ENCODE measurements at places on chromosomes 13 and 19.

DNA sequence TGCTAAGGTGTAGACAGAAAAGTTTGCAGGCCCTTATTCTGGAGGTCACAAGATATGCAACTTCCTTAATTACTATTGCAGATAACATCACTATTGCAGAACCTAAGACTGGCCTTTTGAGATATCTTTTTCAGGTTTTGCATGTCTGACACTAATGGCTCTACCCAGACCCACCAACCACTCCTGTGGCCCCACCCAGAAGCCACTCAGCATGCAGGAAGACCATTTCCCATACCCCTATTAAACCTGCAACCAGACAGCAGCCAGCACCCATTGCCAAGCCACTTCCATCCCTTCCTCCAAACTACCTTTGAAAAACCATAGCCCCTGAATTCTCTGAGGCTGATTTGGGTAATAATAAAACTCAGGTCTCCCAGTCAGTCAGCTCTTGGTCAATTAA lies 297.6 kb downstream of the SLITRK6 start:
- DNase-seq, result no peak

DNA sequence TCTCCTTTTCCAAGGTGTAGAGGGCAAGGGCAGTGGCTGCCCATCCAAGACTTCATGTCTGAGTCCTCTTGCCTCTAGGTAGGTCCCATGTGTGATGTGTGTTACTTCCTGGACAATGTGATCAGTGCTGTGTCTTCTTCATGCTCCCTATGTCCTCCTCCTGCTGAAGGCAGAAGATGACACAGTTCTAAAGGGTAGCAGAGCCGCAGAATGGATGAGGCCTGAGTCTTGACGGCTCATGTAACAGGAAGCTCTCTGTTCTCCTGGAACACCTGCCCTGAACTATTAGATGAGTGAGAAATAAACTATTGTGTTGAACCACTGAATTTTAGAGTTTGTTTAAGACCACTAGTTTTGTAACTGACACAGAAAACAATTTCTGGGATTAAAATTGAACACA lies 165.9 kb downstream of the NDFIP2 start:
- no peak for DNase-seq

DNA sequence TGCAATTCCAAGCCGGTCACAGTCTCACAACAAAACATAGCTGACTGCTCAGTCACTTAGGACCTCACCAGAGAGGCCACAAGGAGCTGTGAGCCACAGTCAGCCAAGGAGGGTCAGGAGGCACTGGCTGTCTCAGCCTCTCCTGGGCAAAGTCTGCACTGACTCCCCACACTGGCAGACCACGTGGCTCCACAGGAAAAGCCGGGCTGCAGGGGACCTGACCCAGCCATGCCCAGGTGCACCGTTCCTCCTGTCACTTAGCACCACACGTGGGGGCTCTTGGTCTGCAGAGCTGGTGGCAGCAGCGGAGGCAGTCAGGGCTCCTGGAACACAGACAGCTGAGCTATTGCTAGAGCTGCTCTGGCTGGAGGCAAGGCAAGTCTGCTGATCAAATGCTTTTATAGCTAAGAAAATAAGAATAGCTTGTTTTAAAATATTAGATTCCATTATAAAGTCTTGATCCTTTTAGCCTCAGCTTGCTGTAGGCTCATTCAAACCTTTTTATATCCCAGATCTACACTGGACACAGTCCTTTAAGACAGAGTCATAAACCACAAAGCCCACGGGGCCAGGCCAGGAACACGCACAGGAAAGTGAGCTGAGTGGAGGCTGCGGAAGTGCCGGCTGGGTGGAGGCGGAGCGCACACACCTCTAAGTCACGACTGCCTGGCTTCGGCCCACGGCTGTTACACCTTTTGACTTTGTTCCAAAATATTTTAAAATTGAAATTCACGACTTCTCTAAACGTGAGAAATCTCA lies 744.1 kb downstream of the UQCRFS1 start:
- DNase-seq, result no peak

- no peak for DNase-seq
Measured at GRCh38 chr13:98405107-98405571, 171.8 kb downstream of the STK24 start.

DNA sequence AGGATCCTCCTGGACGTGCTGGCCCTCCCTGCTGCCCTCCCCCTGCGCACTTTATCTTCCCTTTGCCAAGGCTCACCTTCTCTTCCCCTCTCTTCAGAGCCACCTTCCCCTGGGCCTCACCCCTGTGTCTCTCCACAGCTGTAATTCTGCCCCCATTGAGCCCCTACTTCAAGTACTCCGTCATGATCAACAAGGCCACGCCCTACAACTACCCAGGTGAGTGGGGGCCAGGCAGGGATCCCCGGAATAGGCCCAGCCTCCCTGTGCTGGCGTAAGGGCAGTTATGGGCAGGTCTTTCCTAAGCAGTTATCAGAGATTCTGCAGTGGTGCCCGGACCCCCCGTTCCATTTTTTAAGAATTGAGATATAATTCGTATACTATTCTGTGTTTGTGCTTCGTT lies 3.1 kb downstream of the NDUFA3 start:
- no peak for DNase-seq

- DNase-seq, result peak; percentile 27
Measured at GRCh38 chr19:17680230-17680722, 7.9 kb downstream of the UNC13A start.

GRCh38 chr19:13530720-13531119 lies 24.4 kb upstream of the CACNA1A start:
- no peak for DNase-seq

- DNase-seq, result no peak
Measured at GRCh38 chr13:88648598-88649373, 977.6 kb downstream of the SLITRK5 start.

DNA sequence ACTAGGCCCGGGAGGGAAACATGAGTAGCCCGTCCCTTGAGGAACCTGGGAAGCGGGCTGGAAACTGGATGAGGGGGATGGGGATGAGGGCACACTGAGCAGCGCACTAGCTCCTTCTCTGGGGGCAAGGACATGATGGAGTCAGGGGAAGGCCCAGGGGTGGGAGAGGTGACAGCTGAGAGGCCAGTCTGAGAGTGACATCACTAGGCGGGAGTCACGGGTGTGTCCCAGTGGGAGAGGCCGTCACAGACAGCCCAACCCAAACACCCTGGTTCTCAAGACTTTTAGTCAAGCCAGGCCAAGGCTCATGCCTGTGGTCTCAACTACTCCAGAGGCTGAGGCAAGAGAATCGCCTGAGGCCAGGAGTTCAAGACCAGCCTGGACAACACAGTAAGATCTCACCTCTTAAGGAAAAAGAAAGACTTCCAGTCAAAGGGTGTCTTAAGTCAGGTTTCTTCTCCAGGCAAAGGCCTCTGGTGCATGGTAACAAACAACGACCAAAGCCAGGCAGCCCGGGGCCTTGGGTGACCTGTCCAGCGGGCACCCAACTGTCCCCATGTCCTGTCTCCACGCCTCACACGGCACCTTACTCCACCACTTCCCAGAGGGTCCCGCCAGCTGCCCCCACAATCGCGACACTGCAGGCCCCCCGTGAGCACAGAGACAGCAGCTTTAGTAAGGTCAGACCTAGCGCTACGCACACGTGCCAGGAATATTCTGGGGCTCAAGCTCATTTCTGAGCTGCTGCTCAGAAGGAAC lies 25.5 kb upstream of the TIMM44 start:
- DNase-seq, result no peak

- DNase-seq, result no peak
Measured at GRCh38 chr13:44274771-44275205, 98.8 kb upstream of the SERP2 start.

GRCh38 chr13:112053167-112053743 lies 13.7 kb upstream of the SOX1 start:
- DNase-seq, result no peak

DNA sequence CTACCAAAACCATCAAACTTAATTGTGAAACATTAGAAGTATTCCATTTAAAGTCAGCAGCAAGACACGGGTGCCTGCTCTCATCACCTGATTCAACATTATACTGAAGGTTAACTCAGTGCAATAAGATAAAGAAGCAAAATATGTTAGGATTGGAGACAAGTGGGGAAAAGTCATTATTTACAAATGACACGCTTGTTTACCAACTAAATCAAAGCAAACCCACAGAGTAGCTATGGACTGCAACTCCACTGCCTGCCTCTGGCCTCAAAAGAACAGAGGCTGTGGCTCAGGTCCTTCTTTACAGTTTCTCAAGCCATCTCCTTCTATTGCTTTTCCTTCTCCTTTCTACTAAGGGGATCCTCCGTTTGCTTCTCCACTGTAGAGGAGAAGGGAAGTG lies 21.0 kb upstream of the ATP12A start:
- DNase-seq, result no peak

DNA sequence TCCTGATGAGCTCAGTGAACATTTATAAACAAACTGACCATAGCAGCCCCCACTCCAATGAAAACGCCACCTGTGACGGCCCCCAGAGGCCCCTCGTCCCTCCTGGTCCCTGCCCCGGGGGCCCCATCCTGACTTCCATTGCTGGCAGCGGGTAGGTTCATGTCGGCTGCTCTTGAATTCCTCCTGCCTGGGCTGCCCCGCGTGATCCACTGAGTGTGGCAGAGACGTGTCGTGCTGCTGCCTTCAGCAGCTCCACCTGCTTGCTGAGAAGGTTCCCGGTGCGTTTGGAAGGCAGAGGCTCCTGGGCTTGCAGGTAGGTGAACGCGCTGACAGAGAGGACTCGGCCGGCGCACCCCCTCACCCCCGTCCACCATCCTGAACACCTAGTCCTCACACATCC lies 11.6 kb downstream of the C2CD4C start:
- no peak for DNase-seq
